ENCODE measurements at places on chromosomes 4 and X. TPM values are rescaled to one million over a fixed set of nuclear protein-coding genes. Genes with fewer than 3 reads are reported as not detected.

The GIMD1 gene
- not detected for total RNA-seq

The GAK gene
- 61.4 TPM for total RNA-seq

The PAGE2B gene
- total RNA-seq, result not detected

The STBD1 gene
- total RNA-seq, result 15.0 TPM

The RENBP gene
- 13.1 TPM for total RNA-seq

The DMRTC1 gene
- not detected for total RNA-seq

The TMEM271 gene
- total RNA-seq, result not detected

The GPR82 gene
- total RNA-seq, result not detected

The UTP14A gene
- 14.2 TPM for total RNA-seq

The CHRDL1 gene
- total RNA-seq, result 1.2 TPM

The SLC6A14 gene
- total RNA-seq, result not detected

The GAGE12F gene
- total RNA-seq, result not detected

The SHROOM3 gene
- total RNA-seq, result 29.2 TPM

The EGF gene
- total RNA-seq, result 0.87 TPM

The ATOH1 gene
- total RNA-seq, result not detected

The ZAR1 gene
- total RNA-seq, result not detected

The PLS3 gene
- total RNA-seq, result 642 TPM

The CCNB3 gene
- 0.59 TPM for total RNA-seq

The TCEANC gene
- 2.5 TPM for total RNA-seq

The CDKL2 gene
- 4.2 TPM for total RNA-seq

The USP9X gene
- 101 TPM for total RNA-seq

The CCSER1 gene
- total RNA-seq, result not detected

The NDST4 gene
- total RNA-seq, result not detected

The SHOX gene
- 0.15 TPM for total RNA-seq

The NSG1 gene
- total RNA-seq, result not detected

The DMRTC1B gene
- total RNA-seq, result not detected

The COX7B2 gene
- total RNA-seq, result not detected

The XG gene
- not detected for total RNA-seq

The IGSF1 gene
- total RNA-seq, result 3.5 TPM

The ALPK1 gene
- 6.2 TPM for total RNA-seq

The ZFP42 gene
- total RNA-seq, result 0.51 TPM

The MAP7D3 gene
- 48.2 TPM for total RNA-seq

The PDGFRA gene
- total RNA-seq, result 69.6 TPM

The SMPX gene
- not detected for total RNA-seq

The TMPRSS11B gene
- not detected for total RNA-seq

The GYPB gene
- not detected for total RNA-seq

The ING2 gene
- 11.0 TPM for total RNA-seq

The PROM1 gene
- 0.10 TPM for total RNA-seq

The FAM47A gene
- not detected for total RNA-seq

The TRIM61 gene
- not detected for total RNA-seq

The COX7B gene
- total RNA-seq, result 154 TPM

The RASGEF1B gene
- total RNA-seq, result 2.5 TPM

Measured in chondrocyte (in vitro differentiated cells).